Aorta (tissue), 5 donors: ENCODE measurements at places on chromosomes 11 and 22. TPM values are rescaled to one million over a fixed set of nuclear protein-coding genes. Genes with fewer than 3 reads are reported as not detected.

EMID1 gene
- total RNA-seq = 1.2 TPM

INCENP gene
- total RNA-seq = 19.8 TPM

KRTAP5-8 gene
- not detected for total RNA-seq

MGAT3 gene
- 11.0 TPM for total RNA-seq

LYVE1 gene
- 179 TPM for total RNA-seq

XPNPEP3 gene
- 9.4 TPM for total RNA-seq

GSTT2B gene
- 7.7 TPM for total RNA-seq

OTOG gene
- not detected for total RNA-seq

VPREB3 gene
- total RNA-seq = 0.69 TPM

DNA sequence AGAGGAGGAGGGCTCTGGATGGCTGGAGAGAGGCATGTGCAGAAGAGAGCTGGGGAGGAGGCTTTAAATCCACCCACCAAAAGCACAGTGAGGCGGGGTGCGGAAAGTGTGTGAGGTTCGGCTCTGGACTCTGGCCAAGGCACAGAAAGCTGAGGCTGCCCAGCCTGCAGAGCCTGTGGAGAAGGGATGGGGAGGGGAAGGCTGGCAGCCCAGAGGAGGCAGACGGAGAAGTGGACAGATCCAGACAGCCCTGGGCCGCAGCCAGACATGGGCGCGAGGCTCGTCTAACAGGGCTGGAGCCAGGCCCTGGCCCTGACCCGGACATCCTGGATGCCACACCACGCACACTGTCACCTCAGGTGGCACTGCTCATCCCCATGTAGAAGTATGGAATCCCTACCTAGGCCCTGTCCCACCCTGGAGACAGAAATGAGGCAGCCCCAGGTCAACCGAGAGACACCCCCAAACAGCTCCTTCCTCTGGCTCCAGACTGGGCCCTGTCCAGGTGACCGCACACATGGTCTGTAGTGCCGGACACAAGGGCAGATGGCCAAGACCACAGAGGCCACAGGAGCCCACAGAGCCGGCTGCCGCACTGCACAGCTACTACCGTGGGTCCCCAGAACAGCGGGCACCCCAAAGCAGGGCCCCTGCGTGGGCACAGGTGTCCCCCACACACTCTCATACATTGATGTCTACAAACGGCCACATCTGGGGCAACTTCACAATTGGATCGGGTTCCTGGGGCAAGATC, 16.6 kb upstream of the MOB2 start:
- H3K27ac ChIP-seq = no peak overlapping the region
- peak; percentile 69 for DNase-seq
- H3K27me3 ChIP-seq = no peaks in the 10 kb centered on the region

GRCh38 chr11:2775083-2775625, 75.4 kb upstream of the KCNQ1OT1 start:
- DNase-seq = no peak
- H3K27ac ChIP-seq = no peak overlapping the region
- no peaks in the 10 kb centered on the region for H3K36me3 ChIP-seq
- H3K4me1 ChIP-seq = no peaks in the 10 kb centered on the region
- no peaks in the 10 kb centered on the region for H3K27me3 ChIP-seq

- no peaks in the 10 kb centered on the region for H3K36me3 ChIP-seq
- no peak overlapping the region for H3K4me3 ChIP-seq
- no peaks in the 10 kb centered on the region for H3K4me1 ChIP-seq
- H3K27me3 ChIP-seq = no peaks in the 10 kb centered on the region
- H3K27ac ChIP-seq = no peak overlapping the region
Measured at GRCh38 chr22:24518771-24519485, 23.8 kb downstream of the UPB1 start.

GRCh38 chr11:44186321-44186930, 90.9 kb downstream of the EXT2 start:
- no peak overlapping the region for H3K4me3 ChIP-seq
- H3K36me3 ChIP-seq = peaks cover 3% of the 10 kb centered on the region
- H3K27ac ChIP-seq = no peak overlapping the region
- DNase-seq = no peak
- no peaks in the 10 kb centered on the region for H3K4me1 ChIP-seq

GRCh38 chr11:37353192-37353591, 755.2 kb upstream of the RAG2 start:
- H3K27me3 ChIP-seq = no peaks in the 10 kb centered on the region
- no peaks in the 10 kb centered on the region for H3K36me3 ChIP-seq
- H3K4me1 ChIP-seq = no peaks in the 10 kb centered on the region
- H3K4me3 ChIP-seq = no peak overlapping the region

DNA sequence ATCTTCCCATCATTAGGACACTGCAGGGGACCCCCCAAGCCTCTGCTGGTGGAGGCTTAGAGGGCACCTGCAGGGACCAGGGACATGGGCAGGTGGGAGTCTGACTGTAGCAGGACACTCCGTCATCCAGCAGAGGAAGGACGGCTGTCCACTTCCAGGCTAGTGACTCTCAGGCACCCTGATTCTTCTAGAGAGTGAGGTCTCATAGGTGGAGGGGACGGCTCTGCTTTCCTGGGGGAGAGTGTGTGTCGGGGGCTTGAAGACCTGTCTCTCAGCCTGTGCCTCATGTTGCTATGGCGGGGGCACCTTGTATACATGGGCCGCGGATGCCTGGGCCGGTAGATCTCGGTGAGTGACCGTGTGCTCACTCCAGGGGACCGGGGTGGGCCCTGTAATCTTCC, 1116.6 kb downstream of the BRD1 start:
- H3K27me3 ChIP-seq = no peaks in the 10 kb centered on the region
- H3K4me1 ChIP-seq = no peaks in the 10 kb centered on the region
- no peak overlapping the region for H3K27ac ChIP-seq
- H3K4me3 ChIP-seq = no peak overlapping the region
- peak; percentile 58 for DNase-seq
- H3K36me3 ChIP-seq = no peaks in the 10 kb centered on the region

DNA sequence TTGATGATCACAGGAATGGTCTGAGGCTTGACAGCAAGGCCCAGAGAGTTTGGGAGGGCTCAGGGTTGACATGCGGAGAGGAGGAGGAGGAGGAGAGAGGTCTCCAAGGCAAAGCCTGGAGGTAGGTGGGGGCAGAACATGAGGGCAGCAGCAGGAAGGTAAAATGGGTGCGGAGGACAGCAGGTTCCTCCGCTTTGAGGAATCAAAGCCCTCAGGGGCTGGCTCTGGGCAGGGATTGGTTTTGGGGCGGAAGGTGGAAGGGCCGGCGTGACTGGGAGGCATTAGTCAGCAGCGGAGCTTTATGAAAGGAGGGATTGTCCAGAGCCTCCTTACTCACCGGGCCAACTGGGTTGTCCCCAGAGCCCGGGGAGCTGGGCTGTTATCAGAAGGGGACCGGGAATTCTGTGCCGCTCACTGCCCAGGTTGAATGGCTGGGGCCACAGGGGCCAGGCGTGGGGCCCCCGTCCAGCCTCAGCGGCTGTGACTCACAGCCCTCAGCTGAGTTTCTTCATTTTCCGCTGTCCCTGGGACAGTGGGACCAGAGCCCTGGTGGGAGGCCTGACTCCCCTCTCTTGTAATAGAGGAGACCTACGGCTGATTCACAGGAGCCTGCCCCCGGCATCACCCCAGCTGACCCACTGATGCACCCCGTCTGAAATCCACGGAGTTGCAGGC, 36.2 kb downstream of the LIF start:
- H3K4me1 ChIP-seq = no peaks in the 10 kb centered on the region
- no peak overlapping the region for H3K4me3 ChIP-seq
- H3K36me3 ChIP-seq = no peaks in the 10 kb centered on the region
- no peaks in the 10 kb centered on the region for H3K27me3 ChIP-seq

- H3K36me3 ChIP-seq = no peaks in the 10 kb centered on the region
- H3K4me1 ChIP-seq = no peaks in the 10 kb centered on the region
- H3K27ac ChIP-seq = no peak overlapping the region
- no peak overlapping the region for H3K4me3 ChIP-seq
- no peak for DNase-seq
Measured at GRCh38 chr22:33896575-33897447, 23.5 kb downstream of the LARGE1 start.

GRCh38 chr22:19058713-19059451, 63.3 kb downstream of the DGCR2 start:
- DNase-seq = no peak
- no peaks in the 10 kb centered on the region for H3K36me3 ChIP-seq
- H3K27me3 ChIP-seq = no peaks in the 10 kb centered on the region
- H3K27ac ChIP-seq = no peak overlapping the region

- no peaks in the 10 kb centered on the region for H3K36me3 ChIP-seq
- no peak for DNase-seq
- no peak overlapping the region for H3K4me3 ChIP-seq
- H3K27me3 ChIP-seq = no peaks in the 10 kb centered on the region
- no peak overlapping the region for H3K27ac ChIP-seq
Measured at GRCh38 chr22:43848366-43849171, 13.7 kb downstream of the SULT4A1 start.

GRCh38 chr22:22593250-22593649, 34.2 kb upstream of the PRAME start:
- H3K27me3 ChIP-seq = no peaks in the 10 kb centered on the region
- no peaks in the 10 kb centered on the region for H3K4me1 ChIP-seq
- no peak overlapping the region for H3K4me3 ChIP-seq
- DNase-seq = no peak
- no peaks in the 10 kb centered on the region for H3K36me3 ChIP-seq
- H3K27ac ChIP-seq = no peak overlapping the region

DNA sequence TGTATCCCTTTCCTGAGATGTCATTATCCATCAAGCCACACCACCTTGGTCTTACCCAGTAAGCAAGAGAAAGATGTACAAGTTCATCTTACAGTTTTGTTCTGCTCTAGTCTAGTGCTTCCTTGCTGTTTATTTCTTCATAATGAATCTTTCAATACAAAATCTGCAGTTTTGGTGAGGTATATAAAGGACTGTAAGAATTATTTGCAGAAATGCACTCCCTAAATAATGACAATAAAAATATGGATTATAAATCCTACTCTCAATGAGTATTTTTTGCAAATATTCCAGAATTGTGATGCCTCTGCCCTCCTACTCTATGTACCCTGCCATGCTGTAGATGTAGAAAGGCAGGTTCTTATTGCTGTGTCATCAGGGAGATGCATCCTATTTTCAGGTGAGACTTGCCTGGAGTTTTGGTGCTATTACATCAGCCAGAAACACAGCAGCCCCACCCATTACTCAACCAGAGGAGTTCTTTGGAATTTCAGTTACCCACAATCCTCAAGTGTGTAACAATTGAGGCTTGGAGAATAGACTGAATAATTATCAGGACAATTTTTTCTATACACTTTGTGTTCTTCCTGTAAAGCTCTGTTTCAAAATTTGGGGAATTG, at the start of gene OR10S1:
TSS of gene OR10S1 (minus strand) at position 51 of the 617 bp plus-strand sequence. CDS start 117 bp downstream, outside the sequence.
- no peak within 1 kb of the TSS for H3K4me3 ChIP-seq
- H3K4me1 ChIP-seq = no peaks in the 10 kb centered on the region
- H3K27ac ChIP-seq = no peak within 1 kb of the TSS
- no peaks in the 10 kb centered on the region for H3K27me3 ChIP-seq

DNA sequence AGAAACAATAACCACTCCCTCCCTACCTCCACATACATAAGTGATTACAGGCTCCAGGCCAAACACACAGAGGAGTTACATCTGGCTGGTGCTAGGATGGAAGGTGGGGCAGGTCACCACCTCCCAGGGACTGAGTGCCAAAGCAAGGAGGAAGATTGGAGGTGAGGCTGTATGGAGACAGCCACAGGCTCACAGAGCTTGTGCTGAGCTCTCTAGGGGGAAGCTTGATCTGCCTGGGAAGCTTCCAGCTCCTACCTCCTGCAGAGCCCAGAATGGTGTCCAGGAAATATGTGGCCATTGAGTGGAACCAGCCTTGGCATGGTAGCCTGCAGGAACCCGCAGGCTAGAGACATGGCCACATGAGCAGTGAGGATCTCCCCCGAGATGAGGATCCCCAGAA, 3.6 kb upstream of the MED15 start:
- H3K4me3 ChIP-seq = no peak overlapping the region
- no peaks in the 10 kb centered on the region for H3K4me1 ChIP-seq

- H3K27me3 ChIP-seq = no peaks in the 10 kb centered on the region
- no peaks in the 10 kb centered on the region for H3K36me3 ChIP-seq
- H3K4me3 ChIP-seq = no peak overlapping the region
- no peak overlapping the region for H3K27ac ChIP-seq
Measured at GRCh38 chr11:34236572-34236971, 121.2 kb downstream of the ABTB2 start.

DNA sequence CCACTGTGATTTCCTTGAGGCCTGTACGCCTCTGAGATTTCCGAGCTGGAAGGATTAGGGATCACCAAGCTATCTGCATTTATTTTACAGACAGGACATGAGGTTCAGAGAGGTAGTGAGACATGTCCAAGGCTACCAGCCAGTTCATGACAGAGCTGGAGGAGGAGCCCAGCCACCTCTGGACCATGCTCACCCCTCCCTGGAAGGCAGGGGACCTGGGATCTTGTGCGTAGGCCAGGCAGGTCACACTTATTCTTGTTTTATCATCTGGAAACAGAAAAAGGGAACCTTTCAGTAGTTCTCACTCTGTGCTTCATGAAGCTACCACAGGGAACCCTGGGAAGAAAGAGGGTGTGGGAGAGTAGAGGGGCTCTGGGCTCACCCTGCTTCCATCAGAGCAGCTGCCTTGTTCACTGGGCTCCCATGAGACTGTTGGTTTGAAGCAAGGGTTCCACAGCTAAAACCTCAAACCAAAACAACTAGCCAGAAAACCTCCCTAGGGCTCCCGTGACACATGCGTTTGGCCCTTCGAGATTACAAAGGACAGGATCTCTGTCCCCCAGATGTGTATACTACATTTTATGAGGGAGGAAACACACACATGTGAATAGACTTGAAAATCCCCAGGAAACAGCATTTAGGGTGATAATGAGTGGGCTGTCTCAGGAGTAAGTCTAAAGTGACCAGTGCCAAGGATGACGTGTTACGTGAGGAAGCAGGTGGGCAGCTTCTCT, 106.4 kb downstream of the DSCAML1 start:
- H3K27me3 ChIP-seq = no peaks in the 10 kb centered on the region
- DNase-seq = no peak
- no peaks in the 10 kb centered on the region for H3K36me3 ChIP-seq
- no peak overlapping the region for H3K27ac ChIP-seq

GRCh38 chr11:111001986-111002611, 243.4 kb upstream of the POU2AF2 start:
- H3K36me3 ChIP-seq = no peaks in the 10 kb centered on the region
- DNase-seq = no peak
- H3K4me1 ChIP-seq = peaks cover 8% of the 10 kb centered on the region
- no peaks in the 10 kb centered on the region for H3K27me3 ChIP-seq
- H3K4me3 ChIP-seq = no peak overlapping the region

DNA sequence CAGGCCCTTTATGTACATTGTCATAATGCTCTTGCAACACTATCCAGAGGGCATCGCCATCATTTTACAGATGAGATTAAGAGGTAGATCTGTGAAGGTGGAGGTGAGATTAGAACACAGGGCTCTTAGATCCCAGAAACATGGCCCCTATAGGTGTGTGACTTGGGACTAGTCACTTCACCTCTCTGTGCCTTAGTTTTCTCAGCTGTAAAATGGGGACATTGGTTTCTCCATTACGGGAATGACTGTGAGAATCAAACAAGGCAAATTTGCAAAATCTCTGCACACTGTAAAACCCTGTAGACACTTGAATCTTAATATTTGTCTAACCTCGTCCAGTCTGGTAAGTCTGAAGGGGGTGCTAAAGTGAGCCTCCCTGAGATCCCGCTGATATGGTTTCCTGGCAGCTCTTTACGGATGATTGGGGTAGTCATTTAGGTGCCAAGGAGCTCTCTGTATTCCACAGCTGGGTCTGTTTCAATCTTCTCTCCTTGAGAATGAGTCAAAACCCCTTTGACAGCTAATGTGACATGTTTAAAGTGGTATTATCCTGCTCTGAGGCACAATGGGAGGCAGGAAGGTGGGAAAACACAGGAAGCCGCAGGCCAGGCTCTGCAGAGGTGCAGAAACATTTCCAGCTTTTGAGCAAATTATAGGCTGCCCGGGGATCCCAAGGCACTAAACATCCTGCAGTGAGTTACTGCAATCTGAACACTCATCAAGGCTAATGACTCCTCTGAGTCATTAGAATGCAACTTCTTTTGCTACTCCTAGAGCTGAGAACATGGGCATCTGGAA, 140.8 kb downstream of the CCDC81 start:
- peaks cover 7% of the 10 kb centered on the region for H3K4me1 ChIP-seq
- DNase-seq = no peak
- no peak overlapping the region for H3K4me3 ChIP-seq
- no peaks in the 10 kb centered on the region for H3K36me3 ChIP-seq
- no peak overlapping the region for H3K27ac ChIP-seq
